ENCODE measurements at places on chromosomes 16 and 17.

DNA sequence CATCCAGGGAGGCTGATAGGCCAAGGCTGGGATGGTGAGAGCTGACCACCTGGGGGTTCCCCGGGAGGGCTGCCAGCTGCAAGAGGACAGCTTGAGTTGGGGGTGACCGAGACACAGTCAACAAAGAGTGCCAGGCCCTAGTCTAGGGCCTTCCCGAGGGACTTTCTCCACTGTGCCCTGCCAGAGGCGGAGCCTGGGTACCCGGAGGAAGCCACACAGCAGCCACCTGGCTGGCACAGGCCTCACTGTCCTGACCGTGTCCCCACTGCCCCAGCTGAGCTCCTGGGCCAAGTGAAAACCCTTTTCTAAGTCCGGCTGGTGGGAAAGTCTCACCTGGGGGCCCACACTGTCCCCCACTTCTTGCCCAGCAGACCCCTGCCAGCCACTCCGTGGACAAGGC, 71.9 kb upstream of the GSE1 start:
- no peak for DNase-seq

GRCh38 chr17:43860927-43861622, 14.1 kb downstream of the CD300LG start:
- DNase-seq = no peak

DNA sequence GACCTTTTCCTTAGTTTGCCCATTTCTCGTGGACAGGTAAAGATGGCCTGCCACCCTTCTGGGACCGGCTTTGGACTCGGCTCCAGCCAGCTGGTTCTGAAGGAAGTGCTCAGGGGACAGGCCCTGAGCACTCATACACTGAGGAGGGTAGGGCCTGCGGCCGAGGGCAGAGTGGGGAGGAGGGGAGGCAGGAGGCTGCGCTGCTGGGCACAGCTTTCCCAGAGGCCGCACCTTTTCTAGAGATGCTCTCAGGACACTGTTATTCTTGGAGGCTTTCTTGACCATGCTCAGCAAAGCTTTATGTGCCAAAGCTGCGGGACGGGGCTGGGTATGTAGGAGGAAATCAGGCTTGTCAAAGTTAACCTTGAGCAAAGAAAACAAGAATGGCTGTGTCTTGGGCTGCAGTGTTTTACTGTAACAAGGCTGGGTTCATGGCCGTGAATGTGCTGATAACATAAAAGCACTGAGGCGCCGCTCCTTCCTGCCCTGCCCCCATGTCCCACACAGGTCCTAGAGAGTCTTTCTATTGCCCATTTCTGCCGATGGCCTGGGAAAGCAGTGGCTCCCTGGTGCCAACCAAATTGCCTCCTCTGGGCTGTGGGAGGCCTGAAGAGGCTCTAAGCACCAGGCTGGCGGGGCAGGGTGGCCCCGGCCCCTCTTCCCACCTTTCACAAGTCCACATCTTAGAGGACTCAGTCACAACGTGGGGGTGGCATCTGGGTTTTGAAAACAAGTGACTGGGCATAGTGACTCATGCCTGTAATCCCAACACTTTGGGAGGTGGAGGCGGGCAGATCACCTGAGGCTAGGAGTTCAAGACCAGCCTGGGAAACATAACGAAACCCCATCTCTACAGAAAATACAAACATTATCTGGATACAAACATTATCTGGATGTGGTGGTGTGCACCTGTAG, 22.3 kb upstream of the TIMP2 start:
- no peak for DNase-seq

GRCh38 chr16:81817789-81818567, 38.9 kb downstream of the PLCG2 start:
- no peak for DNase-seq

DNA sequence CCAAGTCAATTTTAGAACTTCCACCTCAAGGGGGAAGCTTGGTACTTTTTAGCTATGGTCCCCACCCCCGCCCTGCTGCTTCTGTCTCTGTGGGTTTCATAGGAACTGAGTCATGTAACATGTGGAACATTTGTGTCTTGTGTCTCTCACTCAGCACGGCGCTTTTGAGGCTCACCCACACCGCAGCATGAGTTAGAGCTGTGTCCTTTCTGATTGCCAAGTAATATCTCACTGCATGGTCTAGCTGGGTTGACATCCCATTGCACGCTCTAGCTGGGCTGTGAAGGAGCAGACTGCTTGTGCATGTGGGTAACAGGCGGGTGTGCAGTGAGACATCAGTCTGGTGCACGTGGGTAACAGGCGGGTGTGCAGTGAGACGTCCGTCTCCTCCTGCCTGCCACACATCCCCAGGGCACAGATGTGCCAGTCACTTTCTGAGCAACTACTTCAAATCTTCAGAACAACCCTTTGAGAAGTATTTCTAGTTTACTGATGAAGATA, 26.4 kb upstream of the SLC7A5 start:
- peak; percentile 49 for DNase-seq
